ENCODE measurements at places on chromosomes 11 and 22.

- peak; percentile 79 for DNase-seq
These were observed 98.4 kb downstream of the ZNF280B start for GRCh38 chr22:22410121-22410520.

- no peak for DNase-seq
These were observed 19.7 kb downstream of the CTR9 start for GRCh38 chr11:10770626-10771254.

- no peak for DNase-seq
These were observed 459.5 kb upstream of the CNTN5 start for GRCh38 chr11:98561252-98561651.

GRCh38 chr22:30305519-30305905 lies 16.2 kb upstream of the CASTOR1 start:
- DNase-seq = no peak

DNA sequence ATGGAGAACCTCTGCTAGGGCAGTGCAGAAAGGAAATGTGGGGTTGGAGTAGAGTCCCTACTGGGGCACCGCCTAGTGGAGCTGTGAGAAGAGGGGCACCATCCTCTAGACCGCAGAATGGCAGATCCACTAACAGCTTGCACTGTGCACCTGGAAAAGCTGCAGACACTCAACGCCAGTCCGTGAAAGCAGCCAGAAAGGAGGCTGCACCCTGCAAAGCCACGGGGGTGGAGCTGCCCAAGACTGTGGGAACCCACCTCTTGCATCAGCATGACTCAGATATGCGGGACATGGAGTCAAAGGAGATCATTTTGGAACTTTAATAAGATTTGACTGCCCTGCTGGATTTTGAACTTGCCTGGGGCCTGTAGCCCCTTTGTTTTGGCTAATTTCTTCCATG lies 8.7 kb downstream of the TSKU start:
- no peak for DNase-seq

- no peak for DNase-seq
These were observed 146.2 kb downstream of the TBC1D22A start for GRCh38 chr22:46908641-46909107.

- DNase-seq = no peak
These were observed 15.5 kb upstream of the GRK3 start for GRCh38 chr22:25548866-25549464.

DNA sequence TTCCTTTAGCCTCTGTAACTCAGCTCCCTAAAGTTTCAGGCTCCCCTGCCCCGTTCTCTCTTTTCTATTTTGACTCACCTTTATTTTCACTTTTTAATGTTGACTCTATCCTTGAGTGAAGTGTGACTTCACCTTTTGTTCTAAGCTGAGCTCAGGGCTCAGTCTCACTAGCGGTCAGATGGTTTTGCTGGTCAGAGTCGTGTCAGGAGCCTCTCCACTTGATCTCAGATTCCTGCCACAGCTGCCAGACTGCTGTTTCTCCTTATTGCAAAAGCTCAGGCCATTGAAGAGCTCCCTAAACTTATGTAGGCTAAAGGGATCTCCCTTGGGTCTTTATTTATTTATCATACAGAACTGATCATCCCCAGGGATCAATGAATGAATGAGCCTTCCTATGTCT lies 13.7 kb upstream of the POU2AF2 start:
- peak; percentile 26 for DNase-seq

DNA sequence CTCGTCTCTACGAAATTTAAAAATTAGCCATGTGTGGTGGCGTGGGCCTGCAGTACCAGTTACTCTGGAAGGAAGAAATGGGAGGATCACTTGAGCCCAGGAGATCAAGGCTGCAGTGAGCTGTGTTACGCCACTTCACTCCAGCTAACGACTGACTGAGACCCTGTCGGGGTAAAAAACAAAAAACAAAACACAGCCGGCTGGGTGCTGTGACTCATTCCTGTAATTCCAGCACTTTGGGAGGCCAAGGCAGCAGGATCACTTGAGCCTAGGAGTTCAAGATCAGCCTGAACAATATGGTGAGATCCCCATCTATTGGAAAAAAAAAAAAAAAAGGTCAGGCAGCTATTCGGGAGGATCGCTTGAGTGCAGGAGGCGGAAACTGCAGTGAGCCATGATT lies 2.4 kb downstream of the PAFAH1B2 start:
- no peak for DNase-seq

DNA sequence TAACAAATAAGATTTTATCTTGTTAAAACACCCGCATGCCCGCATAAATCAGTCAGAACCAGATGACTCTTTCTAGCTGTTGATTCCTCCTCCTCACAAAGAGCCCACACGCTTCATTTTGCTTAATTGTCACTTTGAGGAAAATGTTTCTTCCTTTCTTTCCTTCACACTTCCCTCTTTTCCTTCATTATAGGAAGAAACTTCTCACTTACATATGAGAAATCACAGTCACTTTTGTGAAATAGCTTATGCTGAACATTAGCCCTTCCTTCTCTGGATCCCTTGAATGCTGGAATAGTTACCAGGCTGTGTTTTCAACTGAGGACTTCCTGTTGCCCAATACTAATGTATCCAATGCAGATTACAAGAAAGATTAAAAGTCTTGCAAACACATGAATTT lies 5.8 kb downstream of the MS4A6E start:
- DNase-seq = no peak

- DNase-seq = no peak
These were observed 666 bp downstream of the MSANTD4 start for GRCh38 chr11:106021181-106021966.

DNA sequence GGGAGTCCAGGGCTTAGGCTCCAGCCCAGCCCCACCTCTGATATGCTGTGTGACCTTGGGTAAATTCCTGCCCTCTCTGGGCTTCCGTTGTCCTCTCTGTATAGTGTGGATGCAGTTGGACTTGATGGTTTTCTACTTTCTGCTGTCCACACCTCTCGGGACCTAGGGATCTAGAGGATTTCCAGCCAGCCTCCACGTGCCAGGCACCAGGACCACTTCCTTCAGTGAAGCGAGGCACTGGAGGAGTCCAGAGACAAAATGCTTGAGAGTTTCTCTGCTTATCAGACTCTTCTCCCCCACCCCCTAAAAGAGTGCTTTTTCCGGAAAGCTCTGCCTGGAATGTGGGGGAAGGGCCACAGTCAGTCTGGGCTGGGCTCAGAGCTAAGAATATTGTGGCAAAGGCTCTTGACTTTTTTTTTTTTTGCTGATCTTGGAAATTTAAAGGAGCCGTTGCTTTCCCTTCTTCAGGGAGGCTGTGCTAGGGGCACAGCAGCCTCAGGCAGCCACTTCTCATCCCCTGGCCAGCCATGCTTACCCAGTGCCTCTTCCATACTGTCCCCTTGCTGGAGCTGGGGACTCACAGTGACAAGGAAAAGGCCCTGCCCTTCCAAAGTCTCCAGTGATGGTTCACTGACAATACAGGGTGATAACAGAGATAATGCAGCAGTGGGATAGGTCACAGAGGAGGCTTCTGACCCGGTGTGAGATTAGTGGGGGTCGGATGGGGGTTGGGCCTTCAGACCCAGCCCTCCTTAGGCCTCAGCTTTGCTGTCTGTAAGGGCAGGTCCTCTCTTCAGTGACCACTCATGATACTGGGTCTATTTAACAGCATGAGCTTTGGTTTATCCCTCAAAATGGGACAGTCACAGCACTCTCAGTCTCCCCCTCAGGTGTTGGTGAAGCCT lies 2.9 kb upstream of the SERPINH1 start:
- no peak for DNase-seq

DNA sequence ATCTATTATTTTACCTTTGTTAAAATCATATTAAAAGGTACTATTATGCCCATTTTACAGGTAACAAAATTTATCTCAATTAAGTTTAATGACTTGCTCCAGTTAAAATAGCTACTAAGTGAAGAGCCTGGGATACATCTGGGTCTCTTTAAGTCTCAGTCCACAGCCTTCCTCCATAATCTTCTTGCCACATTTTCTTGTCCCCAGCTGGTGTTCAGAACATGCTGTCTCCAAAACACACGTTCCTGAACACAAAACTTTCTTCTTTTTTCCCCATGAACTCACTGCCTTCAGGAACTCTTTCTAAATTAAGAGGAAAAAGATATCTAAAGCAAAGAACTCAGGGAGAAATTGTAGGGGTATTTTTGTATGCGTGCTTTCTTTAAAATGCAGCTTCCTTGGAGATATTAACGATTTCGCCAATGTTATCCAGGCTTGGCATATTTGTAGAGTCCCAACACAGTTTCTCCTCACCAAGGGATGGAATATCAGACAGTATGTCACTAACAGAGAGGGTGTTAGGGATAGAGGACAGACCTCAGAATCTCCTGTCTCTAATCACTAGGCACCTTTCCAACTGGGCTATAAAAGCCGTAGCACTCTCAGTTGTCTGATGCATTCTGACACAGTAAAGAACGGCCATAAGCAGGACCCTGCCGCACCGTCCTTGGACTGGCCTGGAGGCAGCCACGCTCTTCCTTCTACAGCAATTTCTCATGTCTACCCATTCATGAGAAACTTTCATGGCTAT lies 232.8 kb upstream of the BLID start:
- no peak for DNase-seq

DNA sequence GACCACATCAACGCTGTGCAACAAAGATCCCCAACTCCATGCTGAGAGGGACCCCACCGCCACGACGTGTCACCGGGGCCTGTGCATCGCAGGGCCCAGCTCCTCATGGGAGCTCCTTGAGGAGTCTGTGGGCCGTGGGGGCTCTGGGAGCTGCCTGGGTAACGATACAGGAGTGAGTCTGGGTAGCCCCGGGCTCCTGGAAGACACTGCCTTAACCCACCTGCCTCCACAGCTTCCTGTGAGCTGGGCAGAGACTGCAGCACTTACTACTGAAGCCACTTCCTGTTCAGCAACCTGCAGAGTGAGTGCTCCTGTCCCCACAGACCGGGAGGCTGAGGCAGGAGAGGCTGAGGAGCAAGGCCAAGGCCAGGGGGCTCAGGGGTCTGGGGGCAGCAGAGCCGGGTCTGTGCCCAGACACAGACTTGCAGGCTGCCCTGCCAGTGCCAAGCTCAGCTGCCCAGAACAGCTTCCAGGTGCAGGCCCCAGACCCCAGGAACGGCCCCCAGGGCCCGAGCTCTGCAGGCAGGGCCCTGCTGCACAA lies 226.7 kb downstream of the BRD1 start:
- DNase-seq = no peak

GRCh38 chr11:61429346-61429690 lies 457 bp downstream of the CPSF7 start:
- DNase-seq = peak; percentile 58
